ENCODE measurements at places on chromosomes 5 and 9.

DNA sequence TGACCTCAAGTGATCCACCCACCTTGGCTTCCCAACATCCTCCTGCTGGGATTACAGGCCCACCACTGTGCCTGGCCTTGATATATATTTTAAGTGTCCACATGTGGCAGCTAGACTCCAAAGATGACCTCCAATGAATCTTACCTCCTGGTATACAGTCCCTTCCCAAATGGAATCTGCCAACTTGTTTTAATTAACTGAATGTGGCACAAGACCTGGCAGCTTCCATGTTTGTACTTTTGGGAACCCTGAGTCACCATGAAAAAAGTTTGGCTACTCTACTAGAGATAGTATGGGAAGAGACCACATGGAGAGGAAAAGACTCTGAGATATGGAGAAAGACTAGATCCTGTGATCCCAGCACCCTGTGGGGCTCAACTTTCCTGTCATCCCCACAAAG, 42.5 kb downstream of the CCL28 start:
- DNase-seq: no peak

- DNase-seq: no peak
Observed at GRCh38 chr5:158635565-158635964, 464.2 kb downstream of the EBF1 start.

DNA sequence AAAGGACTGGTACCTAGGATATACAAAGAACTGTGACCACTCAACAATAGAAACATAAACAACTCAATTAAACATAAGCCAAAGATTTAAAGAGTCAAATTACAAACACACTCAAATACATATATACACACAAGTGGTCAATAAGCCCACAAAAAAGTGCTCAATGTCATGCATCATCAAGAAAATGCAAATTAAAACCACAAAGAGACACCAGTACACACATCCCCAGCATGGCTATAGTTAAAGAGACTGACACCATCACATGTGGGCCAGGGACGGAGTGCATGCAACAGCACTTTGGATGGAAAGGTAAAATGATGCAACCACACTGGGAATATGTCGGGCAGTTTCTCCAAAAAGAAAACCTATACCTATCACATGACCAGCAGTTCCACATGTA, 89.7 kb downstream of the CAAP1 start:
- no peak for DNase-seq

DNA sequence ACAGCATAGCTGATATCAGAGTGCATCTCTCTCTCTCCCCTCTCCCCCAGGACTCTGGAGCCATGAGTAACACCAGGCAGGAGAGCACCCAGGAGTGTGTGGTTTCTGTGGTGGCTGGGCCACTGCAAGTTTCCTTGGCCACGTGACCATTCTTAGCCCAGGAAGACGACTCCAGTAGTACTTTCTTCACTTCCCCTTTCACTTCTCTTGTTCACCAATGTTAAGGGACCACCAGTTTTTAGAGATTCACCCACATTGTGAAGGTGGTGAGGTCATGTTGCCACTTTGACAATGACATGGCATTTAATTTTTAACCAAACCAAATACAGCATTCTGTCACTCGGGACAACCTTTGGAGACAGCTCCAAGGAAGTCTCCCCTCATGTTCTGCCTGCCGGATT, 17.9 kb upstream of the DAPK1 start:
- peak; percentile 97 for DNase-seq

DNA sequence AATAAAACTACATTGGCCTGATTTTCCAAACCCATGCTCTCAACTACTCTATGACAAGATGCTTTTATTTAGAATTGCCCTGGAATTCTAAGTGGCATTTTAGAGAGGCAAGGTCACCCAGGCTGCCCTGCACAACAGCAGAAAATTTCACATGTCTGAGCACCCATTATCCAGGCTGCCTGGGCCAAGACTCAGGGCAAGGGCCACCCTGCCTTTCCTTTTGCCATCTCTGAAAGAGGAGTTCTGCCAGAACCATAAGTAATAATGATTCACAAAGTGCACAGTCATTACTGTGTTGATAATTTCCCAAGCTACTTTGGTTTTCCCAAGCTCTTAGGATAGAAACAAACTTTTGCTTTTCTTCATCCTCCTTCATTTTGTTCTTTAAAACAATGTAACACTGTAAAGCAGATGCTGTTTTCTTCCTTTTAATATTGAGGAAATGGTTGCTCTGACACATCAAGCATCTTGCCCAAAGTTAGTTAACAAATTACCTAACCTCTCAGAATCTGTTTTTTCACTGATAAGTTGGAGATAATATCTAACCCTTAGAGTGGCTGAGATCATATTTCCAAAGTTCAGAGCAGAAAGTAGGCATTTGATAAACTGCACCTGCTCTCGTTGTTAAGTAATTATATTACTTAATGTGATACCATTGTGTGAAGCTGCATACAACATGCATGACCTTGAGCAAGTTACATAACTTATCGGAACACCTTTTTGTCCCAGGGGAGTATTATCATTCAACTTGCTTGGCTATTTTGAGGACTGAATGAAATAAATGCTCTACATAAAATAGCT, 325.6 kb downstream of the PRELID2 start:
- no peak for DNase-seq

DNA sequence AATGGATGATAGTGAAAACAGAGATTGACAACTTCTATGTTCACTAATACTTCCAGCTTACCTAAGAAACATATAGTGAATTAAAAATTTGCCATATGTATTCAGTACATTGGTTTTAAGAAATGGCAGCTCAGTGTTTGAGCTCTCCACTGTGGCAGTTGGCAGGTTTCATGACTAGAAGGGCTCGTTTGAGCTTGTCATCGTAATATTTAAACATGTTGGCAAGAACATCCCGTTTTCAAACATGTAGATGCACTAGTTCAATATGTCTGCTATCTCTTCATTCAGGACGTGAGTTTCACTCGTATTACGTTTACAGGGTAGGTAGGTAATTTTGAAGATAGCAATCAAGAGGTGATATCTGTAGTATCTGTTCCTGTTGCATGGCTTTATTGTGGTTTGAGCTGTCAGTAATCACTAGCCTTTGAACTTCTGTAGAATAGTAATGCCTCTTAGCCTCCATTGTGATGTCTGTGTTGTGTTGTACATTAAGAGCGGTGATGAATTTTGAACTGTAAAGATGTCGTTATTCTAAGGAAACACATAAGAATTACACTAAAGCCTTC, 74.8 kb downstream of the NLN start:
- no peak for DNase-seq

GRCh38 chr5:91487420-91487819, 104.3 kb upstream of the ARRDC3 start:
- DNase-seq: no peak

- DNase-seq: no peak
Observed at GRCh38 chr5:175290379-175290778, 153.6 kb downstream of the DRD1 start.

DNA sequence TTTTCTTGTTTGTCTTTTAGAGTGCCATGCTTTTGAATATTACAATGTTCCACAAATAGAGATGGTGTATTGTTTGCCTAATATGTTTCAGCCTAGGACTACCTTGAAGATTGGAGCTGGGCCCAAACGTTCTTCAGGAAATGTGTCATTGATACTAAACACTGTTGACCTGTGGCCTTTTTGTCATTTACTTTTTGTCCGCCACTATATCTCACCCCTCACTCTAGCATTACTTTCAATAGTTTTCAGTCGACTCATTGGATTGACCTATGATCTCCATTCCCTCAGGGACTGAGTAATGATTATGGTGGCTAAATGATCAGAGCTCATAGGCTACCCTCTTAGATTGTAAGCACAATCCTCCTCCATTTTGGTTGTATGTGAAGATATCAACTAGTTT, 115.8 kb downstream of the NUDT12 start:
- no peak for DNase-seq

DNA sequence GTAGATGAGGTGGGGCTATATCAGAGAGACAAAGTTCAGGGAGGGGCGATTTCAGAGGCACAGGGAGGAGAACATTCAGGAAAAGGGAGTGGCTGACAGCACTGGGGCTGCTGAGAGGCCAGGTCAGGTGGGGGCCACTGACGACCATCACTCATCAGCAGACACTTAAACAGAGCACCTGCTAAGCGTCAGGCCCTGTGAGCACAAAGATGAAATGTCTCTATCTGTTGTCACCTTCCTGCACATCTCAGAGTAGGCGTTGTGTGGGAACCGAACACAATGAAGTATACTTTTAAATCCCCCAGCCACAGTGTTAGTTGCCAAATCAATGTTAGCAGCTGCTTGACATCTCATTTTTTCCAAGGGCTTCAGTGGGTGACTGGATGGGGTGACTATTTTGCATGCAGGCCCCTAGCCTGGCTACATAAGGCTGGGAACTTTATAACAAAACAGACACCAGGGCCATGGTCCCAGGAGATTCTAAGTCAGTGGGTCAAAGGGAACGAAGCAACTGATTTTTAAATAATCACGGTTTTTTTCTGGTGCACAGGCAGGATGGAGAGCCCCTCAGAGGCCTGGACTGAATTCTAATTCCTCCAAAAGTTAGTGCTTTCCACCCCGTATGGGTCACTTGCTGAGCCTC, 31.1 kb upstream of the ANKRD18A start:
- no peak for DNase-seq

DNA sequence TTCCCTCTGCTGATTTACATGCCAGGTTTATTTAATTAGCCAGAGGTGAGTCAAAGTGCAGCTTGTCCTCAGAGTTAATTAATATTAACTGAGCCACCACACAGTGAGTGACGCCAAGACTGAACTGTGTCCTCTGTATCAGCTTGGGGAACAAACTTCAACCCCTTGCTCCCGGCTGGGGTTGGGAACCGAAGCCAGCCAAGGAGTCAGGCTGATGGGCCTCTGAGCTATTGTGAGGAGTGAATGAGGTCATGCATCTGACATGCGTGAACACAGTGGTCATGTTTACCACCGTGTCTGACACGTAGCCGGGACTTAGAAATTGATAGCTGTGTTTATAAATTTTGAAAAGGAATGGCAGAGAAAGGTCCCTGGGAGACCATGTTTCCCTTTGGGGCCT, 17.1 kb downstream of the IGIP start:
- no peak for DNase-seq

DNA sequence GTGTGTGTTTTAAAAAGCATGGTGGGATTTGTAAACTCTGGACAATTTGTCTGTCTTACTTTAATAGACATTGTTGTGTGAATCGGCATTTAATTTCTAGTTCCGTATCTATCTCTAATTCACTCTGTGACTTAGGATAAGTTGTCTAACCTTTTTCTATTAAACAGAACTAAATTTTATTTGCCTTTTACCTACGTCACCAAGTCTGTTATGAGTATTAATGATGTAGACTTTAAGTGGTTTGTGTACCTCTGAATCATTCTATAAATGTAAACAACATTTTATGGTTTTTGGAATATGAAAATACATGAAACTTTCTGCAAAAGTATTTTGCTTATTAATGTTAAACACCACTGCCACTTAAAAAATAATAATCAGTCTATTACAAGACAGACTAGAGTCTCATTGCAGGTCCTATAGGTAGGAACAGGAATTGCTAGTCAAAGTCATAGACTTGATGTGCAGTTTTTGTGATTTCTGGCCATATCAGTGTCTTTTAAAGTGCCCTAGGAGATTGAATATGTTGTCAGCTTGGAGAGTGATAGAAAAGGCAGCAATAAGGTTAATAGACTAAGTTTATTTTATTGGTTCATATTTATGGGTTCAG, 5.6 kb downstream of the RBM27 start:
- DNase-seq: no peak

- peak; percentile 79 for DNase-seq
Observed at GRCh38 chr9:91954841-91955471, 4.9 kb upstream of the ROR2 start.

GRCh38 chr9:37602817-37603216, 10.4 kb upstream of the TOMM5 start:
- no peak for DNase-seq

DNA sequence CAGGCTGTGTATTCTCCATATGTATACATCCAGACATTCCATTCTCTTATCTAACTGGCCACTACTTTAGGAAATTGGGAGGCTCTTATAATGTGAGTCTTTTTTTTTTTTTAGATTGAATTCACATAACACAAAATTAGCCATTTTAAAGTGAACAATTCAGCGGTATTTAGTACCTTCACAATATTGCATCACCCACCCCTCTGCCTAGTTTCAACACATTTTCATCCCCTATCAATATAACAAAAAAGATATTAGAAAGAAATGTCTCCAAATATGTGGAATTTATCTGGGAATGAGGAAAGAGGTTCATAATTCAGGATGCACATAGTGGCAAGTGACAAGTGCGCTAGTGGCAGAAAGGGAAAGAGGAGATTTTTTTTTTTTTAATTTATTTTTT, 228.5 kb downstream of the ICE1 start:
- no peak for DNase-seq
